ENCODE measurements at places on chromosomes 2 and 18.
A peak's percentile ranks its signal among the peaks of the same experiment; 100 is the strongest.

GRCh38 chr18:68017385-68017784 lies 500.9 kb upstream of the DSEL start:
- DNase-seq, result no peak

DNA sequence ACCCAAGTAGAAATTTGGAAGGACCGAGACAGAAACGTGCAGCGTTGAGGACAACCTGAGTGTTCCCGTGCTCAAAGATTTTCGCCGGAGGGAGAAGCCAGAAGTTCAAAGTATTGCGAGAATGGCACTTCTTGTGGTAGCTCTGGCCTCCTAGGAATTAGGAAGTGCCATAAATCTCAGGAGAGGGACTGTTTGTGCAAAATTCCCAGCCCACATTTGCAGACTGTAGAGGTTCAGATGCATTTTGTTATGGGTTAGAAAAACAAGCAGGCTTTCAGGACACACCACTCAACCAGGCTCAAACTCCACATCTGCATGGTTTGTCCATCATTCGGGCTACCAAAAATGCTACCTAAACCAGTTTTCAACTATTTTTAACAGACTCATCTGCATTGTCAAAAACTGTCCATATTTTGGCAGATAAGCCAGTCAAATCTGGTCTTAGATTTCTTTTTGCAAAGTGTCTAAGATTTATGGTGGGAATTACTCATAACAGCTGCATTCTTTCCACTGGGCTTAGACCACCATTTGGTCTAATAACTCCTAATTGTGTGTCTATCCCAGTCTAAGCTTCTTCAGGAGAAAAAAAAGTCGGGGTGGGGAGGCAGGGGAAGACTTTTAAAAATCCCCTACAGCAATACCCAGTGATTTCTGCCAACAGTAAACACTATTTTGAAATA lies 422.9 kb downstream of the ARHGAP15 start:
- no peak for DNase-seq

- DNase-seq, result no peak
Observed at GRCh38 chr2:188677142-188677541, 297.0 kb upstream of the COL3A1 start.

- no peak for DNase-seq
Observed at GRCh38 chr2:54341656-54342055, 85.6 kb upstream of the TSPYL6 start.

DNA sequence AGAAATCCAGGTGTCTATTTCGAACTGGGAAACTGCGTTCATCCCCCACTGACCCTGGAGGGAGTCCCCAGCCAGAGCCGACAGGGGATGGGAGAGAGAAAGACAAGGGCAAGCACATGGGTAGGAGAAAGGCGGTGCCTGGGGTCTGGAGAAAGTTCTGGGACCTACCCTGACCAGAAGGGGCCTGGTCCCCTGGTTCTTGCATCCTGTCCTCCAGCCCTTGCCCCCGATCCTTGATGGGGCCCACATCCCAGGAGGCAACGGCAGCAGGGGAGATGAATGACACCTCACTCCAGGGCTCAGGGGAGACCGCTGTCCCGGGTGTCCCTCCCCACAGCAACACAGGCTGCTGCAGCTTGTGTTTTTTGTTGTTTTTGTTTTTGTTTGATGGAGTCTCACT lies 4.9 kb downstream of the ADCY3 start:
- DNase-seq, result no peak

DNA sequence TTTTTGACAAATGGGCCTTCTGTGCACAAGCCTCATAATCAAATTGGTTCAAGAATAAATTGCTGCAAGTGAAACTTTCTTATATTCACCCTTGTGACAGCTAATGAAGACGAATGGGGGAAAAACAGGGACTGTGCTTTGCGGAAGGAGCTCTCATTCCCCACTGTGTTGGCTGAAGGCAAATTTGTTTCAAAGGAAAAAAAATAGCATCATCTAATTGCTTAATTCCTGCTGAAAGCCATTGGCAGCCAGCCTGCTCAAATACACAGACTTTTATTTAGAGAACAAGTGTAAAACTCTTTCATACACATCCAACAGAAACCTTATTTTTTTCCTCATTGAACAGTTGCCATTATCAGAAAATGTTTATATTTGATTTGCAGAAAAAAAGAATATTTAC lies 172.3 kb downstream of the ARL6IP6 start:
- no peak for DNase-seq

- DNase-seq, result no peak
Observed at GRCh38 chr2:29440921-29441623, 325.9 kb downstream of the CLIP4 start.

- DNase-seq, result no peak
Observed at GRCh38 chr2:234026693-234027254, 23.7 kb upstream of the SPP2 start.

GRCh38 chr18:48711651-48712486 lies 173.0 kb downstream of the CTIF start:
- DNase-seq, result peak; percentile 41

GRCh38 chr18:78627551-78628346 lies 351.9 kb upstream of the SALL3 start:
- DNase-seq, result no peak

DNA sequence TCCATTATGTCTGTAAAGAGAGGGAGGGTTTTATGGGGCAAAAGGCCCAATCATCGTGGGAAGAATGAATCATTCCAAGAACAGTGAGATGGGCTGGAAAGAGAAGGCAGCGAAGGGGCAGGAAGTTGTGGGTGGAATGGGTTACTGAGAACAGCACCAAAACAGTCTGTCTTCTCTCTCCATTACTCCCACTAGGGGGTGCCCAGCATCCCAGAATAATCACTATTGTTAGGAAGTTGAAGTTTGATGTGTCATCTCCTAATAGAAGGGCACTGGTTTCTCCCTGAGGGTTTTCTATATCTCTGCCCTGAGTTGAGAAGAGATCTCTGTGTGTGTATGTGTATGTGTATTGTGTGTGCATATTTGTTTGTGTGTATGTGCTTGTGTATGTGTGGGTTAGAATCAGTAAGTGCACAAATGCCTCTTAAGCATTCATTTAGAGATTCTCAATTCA lies 76.6 kb upstream of the MAP4K3 start:
- DNase-seq, result peak; percentile 91

- DNase-seq, result no peak
Observed at GRCh38 chr2:182885771-182886170, 19.3 kb upstream of the FRZB start.

Data from RCC 7860 (cell line).